ENCODE measurements at places on chromosomes 7 and 10.

- no peak for DNase-seq
These were observed 43.1 kb upstream of the EMX2 start for GRCh38 chr10:117499248-117500105.

DNA sequence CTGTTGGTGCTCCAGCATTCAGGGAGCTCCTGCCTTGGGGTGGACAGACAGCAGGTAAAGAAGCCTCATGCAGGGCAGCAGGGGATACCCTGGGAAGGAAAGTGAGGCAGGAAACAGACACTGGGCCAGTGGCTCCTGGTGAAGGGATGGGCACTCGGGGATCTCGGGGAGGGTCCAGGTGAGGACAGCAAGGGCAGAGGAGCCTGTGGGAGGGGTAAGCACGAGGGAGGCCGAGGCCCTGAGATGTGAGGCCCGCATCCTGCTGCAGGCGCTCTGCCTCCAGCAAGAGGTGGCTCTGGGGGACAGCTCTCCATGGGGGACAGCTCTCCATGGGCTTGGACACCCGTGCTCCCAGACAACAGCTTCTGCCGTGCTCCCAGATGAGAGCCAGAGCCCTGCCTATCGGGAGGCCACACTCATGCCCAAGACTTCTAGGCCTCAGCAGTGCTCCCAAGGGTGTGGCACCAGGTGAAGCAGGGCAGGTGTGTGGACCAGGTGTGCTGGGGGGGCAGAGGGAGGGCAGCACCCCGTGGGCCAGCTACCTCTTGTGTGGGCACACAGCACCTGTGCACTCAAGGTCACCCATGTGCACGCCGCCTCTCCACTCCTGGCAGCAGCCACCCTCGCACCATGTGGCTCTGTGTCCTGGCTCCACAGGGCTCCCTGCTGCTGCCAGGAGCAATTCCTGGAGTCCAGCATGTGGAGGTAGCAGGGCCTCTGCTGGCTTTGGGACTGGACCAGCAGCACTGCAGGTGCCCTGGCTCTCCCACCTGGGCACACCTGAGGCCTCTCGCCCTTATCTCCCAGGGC lies 93.6 kb upstream of the INSIG1 start:
- DNase-seq = no peak

DNA sequence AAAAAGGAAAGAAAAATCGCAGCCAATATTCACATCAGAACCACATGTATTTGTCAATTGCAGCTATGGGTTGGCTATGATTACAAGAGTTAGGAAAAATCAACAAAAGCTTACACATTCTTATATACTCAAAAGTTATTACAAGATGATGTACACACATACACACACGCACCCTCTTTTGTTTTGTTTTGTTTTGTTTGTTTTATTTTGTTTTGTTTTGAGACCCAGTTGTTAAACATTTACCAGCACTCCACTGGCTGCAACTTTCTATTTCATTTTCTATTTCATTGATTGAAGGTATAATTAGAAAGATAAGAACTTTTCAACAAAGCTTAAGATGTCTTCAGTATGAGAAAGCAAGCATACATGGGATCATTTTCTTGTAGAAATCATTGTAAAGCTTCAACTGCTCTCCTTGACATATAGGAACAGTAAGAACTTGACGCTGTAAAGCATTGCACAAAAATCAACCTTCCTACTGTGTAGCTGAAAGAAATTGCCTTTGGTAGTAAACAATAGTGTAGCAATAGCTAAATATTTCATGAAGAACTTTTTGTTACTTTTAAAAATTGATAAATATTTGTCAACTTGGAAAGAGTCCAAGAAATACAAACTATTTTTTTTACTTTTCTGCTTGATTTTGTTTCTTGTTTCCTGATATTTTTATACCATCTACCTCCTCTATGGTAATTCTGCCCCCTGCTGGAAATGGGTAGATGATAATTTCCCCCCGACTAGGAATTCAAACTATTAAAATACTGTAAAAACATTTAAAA lies 205.9 kb downstream of the MBL2 start:
- no peak for DNase-seq

GRCh38 chr7:39735903-39736302 lies 112.5 kb downstream of the RALA start:
- no peak for DNase-seq

DNA sequence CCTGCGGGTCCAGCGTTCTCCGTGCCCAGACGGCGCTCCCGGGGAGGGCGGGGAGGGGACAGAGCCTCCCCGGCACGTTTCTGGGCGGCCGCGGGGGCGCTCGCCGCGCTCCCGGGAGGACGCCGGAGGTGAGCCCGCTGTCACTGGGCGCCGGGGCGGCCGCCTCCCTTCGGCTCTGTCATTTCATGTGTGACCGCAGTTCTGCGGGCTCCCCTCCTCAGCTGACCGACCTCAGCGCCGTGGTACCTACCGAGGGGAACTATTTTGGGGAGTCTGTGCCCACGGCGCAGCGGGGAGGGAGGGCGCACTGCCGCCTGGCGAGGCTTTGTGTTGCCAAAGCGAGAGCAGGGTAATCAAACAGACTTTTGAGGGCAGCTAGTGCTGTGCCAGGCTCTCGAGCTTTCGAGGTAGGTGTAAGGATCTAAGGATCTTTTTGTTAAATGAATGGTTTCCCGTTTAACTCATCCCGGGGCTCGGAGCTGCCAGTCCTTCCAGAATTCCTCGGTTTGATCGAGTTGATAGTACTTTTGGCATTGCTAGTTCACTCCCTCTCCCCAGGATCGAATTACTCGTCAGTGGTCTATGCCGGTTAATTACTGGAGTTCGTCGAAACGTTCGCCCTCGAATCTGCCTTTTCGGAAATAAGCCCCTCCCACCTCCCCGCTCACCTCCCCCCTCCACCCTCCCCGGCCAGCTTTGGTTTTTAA lies 1.9 kb downstream of the ARID5B start:
- DNase-seq = peak; percentile 89

DNA sequence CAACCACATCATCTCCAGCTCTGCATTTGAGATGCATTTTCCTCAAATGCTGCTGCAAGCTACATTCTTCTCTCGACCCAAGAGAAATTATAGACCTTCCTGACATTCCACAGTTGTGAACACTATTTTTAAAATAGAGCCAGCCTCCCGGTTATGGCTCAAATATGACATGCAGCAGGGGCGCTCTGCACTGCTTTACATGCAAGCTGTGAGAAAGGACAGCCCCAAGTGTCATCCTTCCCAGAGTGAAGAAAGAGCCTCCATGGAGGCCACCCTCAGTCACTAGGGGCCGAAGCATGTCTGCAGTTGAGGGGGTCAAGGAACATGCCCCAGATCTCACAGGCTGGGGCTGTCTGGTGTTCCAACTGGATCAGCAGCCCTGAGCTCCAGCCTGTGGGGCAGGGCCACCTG lies 63.9 kb upstream of the CHST15 start:
- no peak for DNase-seq

Data from posterior cingulate gyrus (tissue), 11 donors.